ENCODE measurements at places on chromosomes 3 and 15. TPM values are rescaled to one million over a fixed set of nuclear protein-coding genes. Genes with fewer than 3 reads are reported as not detected.

The ADIPOQ gene
- not detected for total RNA-seq

The MED12L gene
- total RNA-seq, result 0.05 TPM

GRCh38 chr3:40969756-40970466 lies 229.4 kb upstream of the CTNNB1 start:
- no peak for DNase-seq

The SI gene
- total RNA-seq, result not detected

The CLDN18 gene
- not detected for total RNA-seq

- no peak for DNase-seq
Observed at GRCh38 chr3:76570436-76571057, 469.4 kb upstream of the ROBO2 start.

DNA sequence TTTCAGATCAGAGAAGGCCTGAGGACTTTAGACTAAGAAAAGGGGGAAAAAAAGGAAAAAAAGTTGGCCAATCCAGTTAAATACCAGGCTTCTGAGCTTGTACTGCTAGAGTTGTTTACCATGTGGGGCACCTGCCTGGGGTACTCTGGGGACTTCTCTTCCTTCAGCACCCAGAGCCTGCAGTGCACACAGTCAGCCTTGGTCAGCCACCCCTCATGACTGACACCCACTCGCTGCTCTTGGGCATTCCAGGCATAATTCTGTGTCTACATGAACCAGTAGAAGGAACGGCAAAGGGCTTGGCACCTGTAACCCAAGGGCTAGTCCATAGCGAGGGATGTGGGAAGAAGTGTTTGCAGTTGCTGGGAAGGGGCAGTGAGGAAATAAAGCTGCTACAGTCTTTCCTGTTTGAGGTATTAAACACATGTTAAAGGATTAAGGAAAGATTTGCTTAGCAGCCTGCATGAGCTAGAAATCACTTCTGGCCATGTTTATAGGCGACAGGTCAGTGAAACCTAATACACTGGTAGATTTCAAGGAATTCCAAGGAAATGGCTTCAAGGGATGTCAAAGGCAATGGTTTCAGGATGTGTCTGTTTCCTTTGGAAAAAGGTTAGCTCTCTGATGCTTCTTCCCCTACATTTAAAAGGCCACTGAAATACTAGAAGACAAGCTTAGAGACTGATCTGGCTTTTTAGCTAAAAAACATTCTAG lies 232.5 kb downstream of the CHST2 start:
- no peak for DNase-seq
